ENCODE measurements at places on chromosomes 2 and 18. TPM values are rescaled to one million over a fixed set of nuclear protein-coding genes. Genes with fewer than 3 reads are reported as not detected.

Gene IL18RAP
- total RNA-seq = 0.25 TPM

Gene NT5DC4
- total RNA-seq = 0.16 TPM

Gene CHAC2
- 3.2 TPM for total RNA-seq

Gene MEP1B
- not detected for total RNA-seq

Gene TTN
- total RNA-seq = 2,645 TPM

Gene NR4A2
- total RNA-seq = 3.1 TPM

Gene ABHD1
- total RNA-seq = 3.9 TPM

Gene TDRD15
- total RNA-seq = not detected

Gene FBXO15
- total RNA-seq = not detected

Gene LHCGR
- total RNA-seq = not detected

- DNase-seq = no peak
These were observed 154.5 kb downstream of the AGPS start for GRCh38 chr2:177547122-177547521.

- DNase-seq = peak; percentile 20
These were observed 5.4 kb downstream of the CACNB4 start for GRCh38 chr2:152093464-152093863.

DNA sequence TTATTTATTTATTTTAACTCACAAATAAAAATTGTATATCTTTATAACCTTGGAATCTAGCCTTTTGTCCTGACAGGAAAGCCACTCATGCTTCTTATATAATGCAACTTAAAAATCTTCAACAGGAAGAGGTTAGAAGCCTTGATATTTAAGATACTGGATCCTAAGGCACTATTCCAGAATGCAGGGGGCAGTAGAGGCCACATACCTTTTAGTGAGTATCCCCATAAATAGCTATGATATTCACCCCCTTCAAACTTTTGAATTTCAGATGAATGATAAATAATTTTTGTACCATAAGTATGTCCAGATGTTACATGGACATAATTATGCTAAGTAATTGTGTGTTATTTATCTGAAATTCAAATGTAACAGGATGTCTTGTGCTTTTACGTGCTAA, 592.7 kb upstream of the VRK2 start:
- DNase-seq = no peak

DNA sequence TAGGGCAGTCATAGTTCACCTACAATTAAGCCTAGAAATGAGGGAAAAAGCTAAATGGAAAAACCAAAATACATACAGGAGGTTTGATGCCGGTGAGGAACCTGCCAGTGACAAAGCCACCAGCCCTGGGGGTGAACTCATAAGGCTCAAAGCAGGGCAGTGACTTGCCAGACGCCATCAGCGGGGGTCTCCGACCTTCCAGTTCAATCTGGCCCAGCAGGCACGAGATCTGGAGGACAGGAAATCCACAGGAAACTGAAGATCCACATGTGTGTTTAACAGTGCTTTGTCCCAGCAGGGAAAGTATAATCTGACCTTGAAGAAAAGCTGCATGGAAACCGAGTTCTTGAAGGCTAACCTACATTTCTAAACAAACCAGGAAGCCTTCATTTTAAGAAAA, 60.1 kb downstream of the POLR1A start:
- no peak for DNase-seq

- no peak for DNase-seq
These were observed 100.9 kb downstream of the ARL4C start for GRCh38 chr2:234395891-234396420.

- DNase-seq = no peak
These were observed 4.8 kb upstream of the RNF138 start for GRCh38 chr18:32086881-32087280.

- DNase-seq = peak; percentile 46
These were observed 80.5 kb upstream of the CAVIN2 start for GRCh38 chr2:191927319-191927867.

GRCh38 chr2:182101263-182101662, 115.6 kb downstream of the PPP1R1C start:
- no peak for DNase-seq

DNA sequence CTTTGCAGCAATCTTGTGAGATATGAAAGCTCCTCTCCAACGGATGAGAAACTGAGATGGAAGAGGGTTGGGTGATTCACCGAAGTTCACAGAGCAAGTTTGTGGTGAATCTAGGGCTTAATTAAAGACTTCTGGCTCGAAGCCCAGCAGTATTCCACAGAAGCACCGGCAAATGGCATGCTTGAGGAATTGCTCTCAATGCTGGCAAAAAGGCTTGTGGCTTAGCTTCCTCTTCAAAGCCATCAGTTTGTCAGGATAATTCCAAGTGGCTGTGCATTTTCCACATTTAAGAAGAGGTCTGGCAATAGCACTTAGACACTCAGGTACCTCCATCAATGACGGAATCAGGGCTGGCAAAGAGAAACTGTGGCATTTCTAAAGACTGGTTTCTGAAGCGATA, 98.7 kb upstream of the SLC66A3 start:
- DNase-seq = no peak

- no peak for DNase-seq
These were observed 423.3 kb downstream of the CMPK2 start for GRCh38 chr2:6442252-6442985.

DNA sequence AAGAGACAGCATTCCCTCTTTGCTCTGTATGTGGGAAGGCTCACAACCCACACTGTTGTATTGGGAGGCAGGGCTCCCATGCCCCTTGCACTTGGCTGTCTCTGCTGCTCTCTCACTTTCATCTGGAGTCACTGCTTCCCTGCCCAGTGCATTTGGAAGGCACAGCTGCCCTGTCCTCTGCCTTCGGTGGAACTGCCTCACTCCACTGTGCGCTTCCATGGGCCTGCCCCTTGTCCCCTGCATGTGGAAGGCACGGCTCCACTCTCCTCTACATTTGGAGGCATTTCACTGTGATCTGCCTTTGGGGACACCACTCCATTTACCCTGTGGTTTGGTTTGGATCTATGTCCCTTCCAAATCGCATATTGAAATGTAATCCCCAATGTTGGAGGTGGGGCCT, 9.1 kb upstream of the PROM2 start:
- no peak for DNase-seq

- no peak for DNase-seq
These were observed 1087.6 kb upstream of the PIK3C3 start for GRCh38 chr18:40867459-40867858.

- no peak for DNase-seq
These were observed 170.6 kb downstream of the ALPK2 start for GRCh38 chr18:58458304-58458703.

DNA sequence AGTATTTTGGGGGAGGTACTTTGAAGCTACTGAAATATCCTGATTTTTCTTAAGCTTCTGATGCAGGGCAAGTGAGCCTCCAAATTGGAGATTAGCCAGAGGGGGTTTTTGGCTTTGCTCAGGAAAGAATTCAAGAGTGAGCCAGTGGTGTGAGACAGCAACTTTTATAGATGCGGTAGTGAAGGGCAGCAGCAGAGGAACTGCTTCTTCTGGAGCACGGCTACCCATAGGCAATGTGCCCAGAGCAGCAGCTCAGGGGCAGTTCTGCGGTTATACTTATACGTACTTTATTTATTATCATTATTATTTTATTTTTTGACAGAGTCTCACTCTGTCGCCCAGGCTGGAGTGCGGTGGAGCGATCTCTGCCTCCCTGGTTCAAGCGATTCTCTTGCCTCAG, 19.8 kb upstream of the NT5DC4 start:
- no peak for DNase-seq

DNA sequence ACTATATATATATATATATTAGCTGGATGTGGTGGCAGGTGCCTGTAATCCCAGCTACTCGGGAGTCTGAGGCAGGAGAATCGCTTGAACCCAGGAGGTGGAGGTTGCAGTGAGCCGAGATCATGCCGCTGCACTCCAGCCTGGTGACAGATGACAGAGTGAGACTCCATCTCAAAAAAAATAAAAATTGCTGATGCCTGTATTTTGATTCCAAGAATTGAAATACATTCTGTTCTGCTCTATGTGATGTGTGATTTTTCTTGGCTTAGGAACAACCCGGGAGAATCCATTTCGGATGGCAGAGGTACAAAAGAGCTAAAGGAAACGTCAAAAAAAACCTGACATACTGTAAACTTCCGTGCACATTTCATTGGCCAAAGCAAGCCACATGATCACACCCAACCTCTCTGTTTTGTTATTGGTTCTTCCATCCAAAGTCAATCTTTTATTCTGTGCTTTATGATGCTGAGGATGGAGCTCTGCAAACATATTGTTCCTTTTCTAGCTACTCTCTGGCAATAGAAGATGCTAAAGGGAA, 478.1 kb upstream of the MAP2 start:
- no peak for DNase-seq

All from heart left ventricle (tissue), 16 donors.